ENCODE measurements at places on chromosomes 1 and 21. TPM values are rescaled to one million over a fixed set of nuclear protein-coding genes. Genes with fewer than 3 reads are reported as not detected.
A peak's percentile ranks its signal among the peaks of the same experiment; 100 is the strongest.

S100A5 gene
- 0.32 TPM for total RNA-seq

PODN gene
- 8.7 TPM for total RNA-seq

PCSK9 gene
- 9.1 TPM for total RNA-seq

FCGR3B gene
- total RNA-seq, result not detected

LDLRAD1 gene
- not detected for total RNA-seq

PLA2G2E gene
- total RNA-seq, result not detected

- DNase-seq, result no peak
These were observed at the start of gene ECE1 for GRCh38 chr1:21289700-21290545. ECE1 (minus strand) TSS chr1:21290463; CDS start chr1:21290414, 49 bp downstream.

DNA sequence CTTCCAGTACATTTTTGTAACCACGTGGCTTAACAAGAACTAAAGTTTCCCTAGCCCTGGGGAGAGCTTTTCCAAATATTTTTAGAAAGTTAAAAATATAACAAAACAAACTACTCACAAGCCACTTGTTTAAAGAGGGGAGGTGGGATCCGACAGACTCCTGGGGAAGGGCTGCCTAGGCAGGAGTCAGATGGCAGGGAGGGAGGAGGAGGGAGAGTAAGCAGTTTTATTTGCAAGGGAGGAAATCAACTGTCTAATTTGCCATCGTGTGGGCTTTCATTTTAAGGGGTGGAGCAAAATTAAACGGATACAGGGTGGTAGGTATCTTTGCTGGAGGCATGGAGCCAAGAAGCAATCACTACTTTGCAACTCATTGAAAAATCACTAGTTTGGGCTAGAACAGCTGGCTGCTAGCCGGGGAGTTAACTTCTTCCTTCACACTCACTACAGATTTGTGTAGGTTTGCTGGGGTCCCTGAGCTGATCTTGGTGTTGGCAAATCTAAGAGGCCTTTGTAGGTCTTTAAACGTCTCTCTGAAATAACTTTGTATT is 8.8 kb downstream of the BARHL2 start:
- no peak for DNase-seq

DNA sequence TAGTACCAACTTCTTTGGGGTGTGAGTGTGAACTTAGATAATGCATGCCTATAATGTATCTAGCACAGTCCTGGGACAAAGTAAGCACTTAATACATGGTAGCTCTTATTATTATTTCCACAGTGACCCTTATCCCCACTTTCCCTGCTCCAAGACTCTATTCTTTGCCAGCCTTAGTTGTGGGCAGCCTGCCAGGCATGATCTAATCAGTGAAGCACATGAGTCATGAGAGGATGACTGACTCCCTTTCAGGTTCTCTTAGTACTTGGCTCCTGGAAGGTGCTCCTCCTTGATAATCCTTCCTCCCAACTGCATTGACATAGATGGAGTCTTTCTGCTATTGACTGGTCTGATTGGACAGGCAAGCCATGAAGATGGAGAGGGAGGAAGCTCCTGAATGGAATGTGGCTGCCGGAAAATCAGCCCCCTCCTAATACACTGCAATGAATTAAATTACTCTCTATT is 17.4 kb upstream of the GNG12 start:
- peak; percentile 71 for DNase-seq

DNA sequence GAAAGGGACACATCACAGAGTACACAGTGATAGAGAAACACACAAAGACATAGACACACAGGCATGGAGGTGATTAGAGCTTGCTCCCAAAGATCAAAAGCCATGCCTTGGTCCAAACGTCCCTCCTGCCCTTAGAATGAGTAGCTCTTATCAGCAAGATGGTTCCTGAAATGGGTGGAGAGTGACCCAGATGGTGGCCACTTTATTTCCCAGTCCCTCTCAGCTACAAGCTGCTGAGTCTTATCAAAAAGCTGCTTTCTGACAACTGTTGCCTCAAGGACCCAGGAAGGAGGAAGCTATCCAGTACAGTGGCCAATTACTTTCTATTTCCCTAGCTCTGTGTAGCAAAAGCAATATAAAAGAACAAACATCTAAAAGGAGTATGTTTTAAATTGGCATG is 7.7 kb upstream of the CLCA1 start:
- no peak for DNase-seq

GRCh38 chr1:64769971-64770370 is 25.1 kb downstream of the RAVER2 start:
- DNase-seq, result no peak

DNA sequence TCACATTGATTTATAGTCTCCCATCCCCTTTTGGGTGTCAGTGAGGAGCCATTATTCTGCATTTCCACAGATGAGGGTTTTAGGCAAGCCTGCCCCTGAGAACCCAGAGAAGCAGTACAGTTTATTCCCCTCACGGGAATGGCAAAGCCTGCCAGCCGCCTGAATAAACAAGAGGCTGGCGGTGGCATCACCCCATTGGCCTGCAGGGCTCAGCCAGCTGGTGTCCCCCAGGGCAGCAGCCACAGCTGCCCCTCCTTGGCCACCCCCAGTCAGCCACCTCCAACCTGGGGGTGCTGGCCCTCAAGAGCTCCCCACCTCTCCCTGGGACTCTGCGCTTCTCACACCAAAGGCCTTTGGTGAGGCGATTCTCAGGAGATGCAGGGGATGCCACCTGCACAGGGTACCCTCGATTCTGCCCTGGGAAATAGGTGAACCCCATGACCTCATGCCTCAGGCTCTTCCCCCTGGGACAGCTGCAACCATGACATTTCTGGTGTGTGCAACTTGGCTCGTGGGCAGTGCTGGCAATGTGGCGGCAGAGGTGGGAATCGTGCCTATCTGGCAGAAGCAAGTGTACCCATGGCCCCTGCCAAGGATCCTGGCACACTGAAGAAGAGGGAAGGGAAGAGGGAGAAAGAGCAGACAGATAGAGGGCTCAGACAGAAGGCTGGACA is 14.0 kb downstream of the OLFML2B start:
- DNase-seq, result no peak

DNA sequence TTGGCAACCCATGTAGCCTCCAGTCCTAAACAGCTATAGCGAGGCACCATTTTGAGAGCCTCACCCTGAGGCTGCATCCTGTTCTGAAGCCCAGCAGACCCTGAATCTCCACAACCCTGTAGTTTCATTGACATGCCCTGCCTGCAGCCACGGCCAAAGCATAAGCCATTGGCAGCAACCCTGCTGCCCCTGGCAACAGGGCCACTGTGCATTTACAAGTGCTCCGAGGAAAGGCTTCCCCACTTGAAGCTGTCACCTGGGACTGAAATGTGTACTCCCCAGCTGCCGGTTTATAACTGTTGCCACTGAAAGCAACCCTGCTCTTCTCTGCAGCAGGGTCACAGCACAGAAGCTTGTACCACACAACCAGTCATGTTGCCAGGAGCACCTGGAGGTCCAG is 124.2 kb upstream of the OLFM3 start:
- no peak for DNase-seq

DNA sequence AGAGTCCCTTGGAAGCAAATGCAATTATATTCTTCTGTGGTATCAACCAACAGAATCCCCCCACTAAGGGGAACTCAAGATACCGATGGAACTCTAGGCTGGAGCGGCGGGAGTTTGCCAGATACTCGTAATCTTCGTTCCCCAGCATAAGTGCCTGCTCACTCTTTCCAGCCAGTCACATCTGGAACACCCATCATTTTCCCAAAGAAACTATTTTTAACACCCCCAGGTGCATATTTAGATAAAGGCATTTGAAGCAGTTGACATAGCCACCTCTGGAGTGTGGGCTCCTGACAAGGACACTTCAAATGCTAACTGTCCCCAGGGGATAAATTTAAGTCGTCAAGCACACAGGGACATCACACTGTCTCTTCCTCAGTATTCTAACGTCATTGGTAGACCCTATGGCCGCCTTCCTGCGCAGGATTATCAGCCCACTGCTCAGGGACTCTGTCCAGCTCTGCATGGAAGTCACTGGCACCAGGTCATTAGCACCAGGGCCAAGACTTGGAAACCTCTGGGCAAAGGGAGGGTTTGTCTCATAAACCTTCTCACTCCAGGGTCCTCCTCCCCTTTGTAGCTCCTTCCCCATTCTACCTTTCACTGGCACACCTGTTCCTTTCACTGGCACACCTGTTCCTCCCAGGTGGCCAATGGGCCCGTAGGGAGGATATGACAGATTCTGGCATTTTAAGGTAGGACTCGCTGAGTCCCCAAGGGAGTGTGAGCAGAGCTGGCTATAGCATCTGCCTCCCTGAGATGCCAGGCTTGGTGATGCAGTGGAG is 48.8 kb downstream of the H3-3A start:
- DNase-seq, result no peak

DNA sequence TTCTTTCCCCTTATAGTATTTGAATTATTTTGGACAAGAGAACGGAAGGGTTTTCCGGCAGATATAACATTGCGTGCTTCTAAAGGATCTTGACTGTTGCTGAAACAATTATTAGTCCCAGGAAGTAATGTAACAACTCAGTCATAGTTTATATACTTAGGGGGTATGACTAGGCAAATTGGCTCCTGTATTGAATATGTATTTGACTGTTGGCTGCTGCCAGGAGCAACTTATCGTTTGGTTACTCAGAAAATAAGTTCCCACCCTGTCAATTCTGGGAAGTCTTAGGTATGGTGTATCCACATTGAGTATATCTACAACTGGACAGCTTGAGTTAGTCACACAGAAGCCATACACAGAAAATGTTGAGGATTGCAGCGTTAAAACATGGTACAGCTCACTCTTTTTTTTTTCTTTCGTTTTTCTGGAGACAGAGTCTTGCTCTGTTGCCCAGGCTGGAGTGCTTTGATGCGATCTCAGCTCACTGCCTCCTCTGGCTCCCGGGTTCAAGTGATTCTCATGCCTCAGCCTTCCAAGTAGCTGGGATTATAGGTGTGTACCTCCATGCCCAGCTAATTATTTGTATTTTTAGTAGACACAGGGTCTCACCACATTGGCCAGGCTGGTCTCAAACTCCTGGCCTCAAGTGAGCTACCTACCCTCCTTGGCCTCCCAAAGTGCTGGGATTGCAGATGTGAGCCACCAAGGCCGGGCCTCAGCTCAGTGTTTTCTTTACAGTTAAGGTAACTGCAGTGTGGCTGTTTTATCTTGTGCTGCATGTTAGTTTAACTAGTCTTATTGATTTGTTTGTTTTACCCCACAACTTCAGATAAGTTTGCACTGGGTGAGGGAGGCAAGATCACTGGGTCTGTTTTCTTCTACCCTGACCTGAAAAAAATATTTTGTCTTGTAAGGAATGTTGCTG is 10.2 kb downstream of the SMAP2 start:
- DNase-seq, result peak; percentile 42

- DNase-seq, result no peak
These were observed 57.1 kb upstream of the ID3 start for GRCh38 chr1:23616292-23616824.

- DNase-seq, result no peak
These were observed 392.7 kb upstream of the LRRC7 start for GRCh38 chr1:69175053-69175452.

DNA sequence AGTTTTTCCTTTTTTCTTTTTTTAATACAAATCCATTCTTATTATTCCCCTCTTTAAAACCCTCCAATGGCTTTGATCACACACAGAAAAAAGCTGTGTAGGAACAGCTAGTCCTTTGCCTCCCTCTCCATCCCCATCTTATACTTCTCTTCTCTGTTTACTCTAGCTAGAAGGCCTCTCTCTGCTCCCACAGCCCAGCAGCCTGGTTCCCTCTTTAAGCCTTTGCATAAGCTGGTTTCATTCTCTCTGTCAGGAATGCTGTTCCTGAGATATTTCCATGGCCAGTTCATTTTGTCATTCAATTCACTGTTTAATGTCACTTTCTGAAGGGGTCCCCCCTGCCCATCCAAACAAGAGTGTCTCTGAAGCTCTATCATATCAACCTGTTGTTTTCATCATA is 143.3 kb upstream of the ST6GALNAC5 start:
- DNase-seq, result no peak

DNA sequence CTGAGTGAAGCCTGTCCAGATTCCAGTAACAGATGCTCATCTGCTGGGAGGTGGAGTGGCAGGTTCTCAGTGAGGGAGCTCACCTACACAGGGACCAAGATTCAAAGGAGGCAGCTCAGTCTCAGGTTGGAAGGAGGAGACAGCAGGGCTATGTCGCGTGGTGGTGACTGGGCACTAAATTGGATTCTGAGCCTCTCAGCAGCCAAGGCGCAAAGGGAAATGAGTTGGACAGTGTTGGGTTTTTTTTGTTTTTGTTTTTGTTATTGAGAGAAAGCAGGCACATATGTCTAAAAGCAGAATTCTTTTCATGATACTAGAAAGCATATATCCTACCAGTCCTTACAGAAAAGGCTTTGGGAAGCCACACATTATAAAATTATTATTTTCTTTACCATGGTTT is 26.2 kb downstream of the UMODL1 start:
- DNase-seq, result no peak

GRCh38 chr21:20377250-20377649 is 621.0 kb upstream of the NCAM2 start:
- DNase-seq, result no peak

GRCh38 chr1:155297384-155297783 is 3.9 kb downstream of the PKLR start:
- no peak for DNase-seq

- no peak for DNase-seq
These were observed 393.7 kb upstream of the ST6GALNAC5 start for GRCh38 chr1:76473591-76473990.

GRCh38 chr1:209104646-209105045 is 478.9 kb upstream of the CAMK1G start:
- DNase-seq, result no peak

DNA sequence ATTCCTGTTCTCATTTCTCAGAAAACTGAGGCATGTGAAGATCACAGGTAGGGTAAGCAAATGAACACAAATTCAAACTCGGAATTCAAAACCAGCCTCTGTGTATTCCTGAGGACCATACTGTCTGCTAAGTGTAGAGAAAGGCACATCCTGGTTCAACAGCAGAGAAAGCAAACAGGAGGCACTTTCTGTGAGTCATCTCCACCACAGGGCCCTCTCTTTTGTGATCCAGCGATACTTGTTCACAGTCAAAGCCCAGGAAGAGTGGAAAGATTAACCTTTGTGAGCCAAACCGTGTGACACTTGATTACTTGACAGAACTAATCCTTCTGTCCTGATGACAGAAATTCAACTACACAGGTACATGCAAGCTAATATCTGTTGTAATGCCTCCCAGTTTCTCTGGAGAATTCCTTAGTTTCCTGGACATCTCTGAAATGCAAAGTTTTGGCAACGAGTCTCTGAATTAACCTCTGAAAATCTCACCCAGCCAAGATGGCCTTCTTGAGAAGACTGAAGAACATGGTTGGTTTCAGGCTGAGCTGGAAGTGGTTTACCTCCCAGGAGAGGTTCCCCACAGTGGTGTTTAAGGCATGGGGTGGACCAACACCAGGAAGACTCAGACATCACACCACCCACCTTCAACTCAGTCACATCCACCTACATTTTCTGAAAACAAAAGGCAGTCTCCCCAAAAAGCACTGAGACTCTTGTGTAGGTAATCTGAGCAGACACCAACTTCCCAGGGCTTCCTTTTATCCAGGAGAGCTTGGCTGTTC is 98.2 kb upstream of the ERG start:
- no peak for DNase-seq

- DNase-seq, result no peak
These were observed 60.0 kb upstream of the IVNS1ABP start for GRCh38 chr1:185376840-185377635.

Measured in fibroblast of villous mesenchyme (primary cell).